ENCODE measurements at places on chromosomes 16 and 17. TPM values are rescaled to one million over a fixed set of nuclear protein-coding genes. Genes with fewer than 3 reads are reported as not detected.

DNA sequence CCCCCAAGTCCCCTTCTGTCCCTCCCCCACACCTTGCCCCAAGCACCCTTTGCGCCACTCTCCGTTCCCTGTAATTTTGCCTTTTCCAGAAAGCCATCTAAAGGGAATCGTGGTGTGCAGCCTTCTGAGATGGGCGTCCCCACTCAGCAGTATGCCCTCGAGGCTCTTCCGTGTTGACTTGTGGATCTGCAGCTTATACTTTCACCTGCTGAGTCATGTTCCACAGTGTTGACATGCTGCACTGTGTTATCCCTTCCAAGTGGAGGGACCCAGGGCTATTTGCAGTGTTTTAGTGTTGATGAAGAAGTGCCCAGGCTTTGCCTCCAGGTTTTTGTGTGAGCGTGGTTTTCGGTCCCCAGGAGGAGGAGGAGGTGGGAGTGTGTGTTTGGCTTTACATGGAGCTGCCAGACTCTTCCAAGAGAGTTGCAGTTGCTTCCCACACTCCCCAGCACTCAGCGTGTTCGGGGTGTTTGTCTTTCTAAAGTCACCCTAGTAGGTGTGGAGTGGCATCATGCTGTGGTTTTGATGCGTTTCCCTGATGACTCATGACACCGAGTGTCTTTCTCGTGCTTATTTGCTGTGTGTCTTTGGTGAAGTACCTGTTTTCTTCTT lies 32.1 kb upstream of the JPT2 start:
- DNase-seq, result peak; percentile 44

GRCh38 chr17:59465949-59466307 lies 99.5 kb upstream of the DHX40 start:
- no peak for DNase-seq

DNA sequence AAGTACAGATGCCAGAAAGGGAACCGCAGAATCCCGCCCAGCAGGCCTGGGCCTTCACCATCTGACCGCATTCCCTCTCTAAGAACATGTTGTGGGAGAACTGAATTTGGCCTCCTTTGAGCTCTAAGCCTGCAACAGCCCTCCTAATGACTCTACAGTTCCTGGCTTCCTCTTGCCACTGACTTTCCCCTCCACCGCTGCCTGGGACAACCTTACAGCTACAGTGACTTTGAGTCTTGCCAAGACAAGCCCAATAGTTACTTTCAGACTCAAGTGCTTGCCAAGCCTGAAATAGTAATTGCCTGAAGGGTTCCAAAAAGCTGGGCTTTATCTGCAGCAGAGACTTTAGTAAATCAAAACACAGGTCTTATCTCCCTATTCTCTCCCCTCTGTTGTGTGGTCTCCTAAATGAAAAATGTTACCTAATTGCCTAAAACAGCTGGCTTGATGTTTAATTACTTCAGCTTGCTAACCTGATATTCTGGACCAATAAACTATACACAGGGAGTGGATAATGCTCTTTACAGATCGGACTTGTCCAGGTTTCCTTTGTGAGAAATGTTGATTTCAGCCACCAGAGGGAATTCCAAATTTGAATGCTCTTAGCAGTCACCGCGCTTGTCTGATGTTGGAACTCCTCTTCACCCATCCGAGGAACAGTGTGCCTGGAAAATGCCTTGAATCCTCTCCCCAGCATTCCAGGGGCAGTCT lies 85.1 kb upstream of the TBX2 start:
- DNase-seq, result no peak

DNA sequence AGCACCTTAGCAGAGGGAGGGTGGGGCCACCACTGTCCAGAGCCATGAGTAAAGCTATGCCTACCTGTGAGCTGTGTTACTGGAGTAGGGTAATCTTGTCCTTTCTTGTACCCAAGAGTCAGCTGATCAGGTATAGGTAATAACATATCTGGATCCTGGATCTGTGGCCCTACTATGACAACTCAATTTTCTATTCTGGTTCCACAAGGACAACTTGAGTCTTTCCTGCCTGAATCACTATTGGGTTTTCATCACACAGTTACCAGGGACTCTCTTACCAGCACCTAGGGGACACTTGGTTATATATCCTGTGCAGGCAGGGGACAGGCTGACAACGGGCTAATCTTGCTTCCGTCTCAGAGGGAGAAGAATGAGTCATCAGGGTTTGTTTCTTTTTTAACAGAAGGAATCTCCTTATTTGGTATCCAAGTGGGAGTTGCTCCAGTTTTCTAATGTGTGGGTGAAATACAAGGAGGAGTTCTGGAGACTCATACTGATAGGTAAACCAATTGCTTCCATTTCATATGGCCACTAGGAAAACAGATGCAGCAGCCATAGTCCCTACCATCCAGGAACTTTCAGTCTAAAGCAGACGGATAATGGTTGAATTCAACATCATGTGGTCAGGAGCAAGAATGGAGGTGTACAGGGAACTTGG lies 6.8 kb downstream of the ZNF267 start:
- DNase-seq, result peak; percentile 75

Gene MSL1
- 61.6 TPM for total RNA-seq

- no peak for DNase-seq
Measured at GRCh38 chr16:12802661-12803060, 1.0 kb downstream of the CPPED1 start.

GRCh38 chr16:57667526-57668262 lies 412 bp upstream of the ADGRG3 start:
- DNase-seq, result no peak

GRCh38 chr17:57505841-57506773 lies 239.0 kb downstream of the CCDC182 start:
- DNase-seq, result no peak

- DNase-seq, result peak; percentile 61
Measured at GRCh38 chr16:15690296-15690695, 40.3 kb downstream of the NDE1 start.

DNA sequence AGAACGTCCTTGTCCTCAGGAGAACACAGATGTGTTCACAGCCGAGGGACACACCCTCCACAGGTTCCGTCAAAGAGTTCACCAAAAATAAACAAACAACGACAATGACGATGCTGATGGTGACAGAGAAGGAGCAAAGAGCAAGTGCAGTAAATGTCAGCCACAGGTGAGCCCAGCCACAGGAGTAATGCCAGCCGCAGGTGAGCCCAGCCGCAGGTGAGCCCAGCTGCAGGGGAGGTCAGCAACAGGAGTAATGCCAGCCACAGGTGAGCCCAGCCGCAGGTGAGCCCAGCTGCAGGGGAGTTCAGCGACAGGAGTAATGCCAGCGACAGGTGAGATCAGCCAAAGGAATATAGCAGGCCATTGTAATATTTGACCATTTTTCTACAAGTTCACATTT lies 315.2 kb downstream of the FOXL1 start:
- DNase-seq, result no peak

Gene STH
- not detected for total RNA-seq

GRCh38 chr16:89009343-89010209 lies 32.6 kb upstream of the CBFA2T3 start:
- no peak for DNase-seq

Gene RUNDC3A
- not detected for total RNA-seq

Gene CCL8
- total RNA-seq, result not detected

Gene TNFSF13
- total RNA-seq, result 1.5 TPM

Gene HOXB7
- total RNA-seq, result not detected

- no peak for DNase-seq
Measured at GRCh38 chr16:82732461-82732860, 105.7 kb downstream of the CDH13 start.

DNA sequence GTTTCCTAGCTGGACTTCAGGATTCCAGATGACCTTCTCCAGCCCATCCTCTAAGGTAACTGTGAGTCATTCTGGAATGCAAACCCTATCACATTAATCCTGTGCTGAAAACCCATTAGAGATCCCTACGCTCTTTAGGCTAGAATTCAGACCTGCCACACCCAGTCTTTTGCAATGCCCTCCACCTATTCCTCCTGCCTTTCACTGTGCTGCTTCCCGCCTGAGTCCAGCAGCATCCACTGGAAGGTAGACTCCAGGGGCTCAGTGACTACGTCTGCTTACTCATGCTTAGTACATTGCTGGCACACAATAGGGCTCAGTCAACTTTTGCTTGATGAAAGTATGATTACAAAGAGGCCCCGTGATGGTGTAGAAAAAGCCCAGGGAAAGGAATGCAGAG lies 121.1 kb downstream of the SPACA3 start:
- no peak for DNase-seq

DNA sequence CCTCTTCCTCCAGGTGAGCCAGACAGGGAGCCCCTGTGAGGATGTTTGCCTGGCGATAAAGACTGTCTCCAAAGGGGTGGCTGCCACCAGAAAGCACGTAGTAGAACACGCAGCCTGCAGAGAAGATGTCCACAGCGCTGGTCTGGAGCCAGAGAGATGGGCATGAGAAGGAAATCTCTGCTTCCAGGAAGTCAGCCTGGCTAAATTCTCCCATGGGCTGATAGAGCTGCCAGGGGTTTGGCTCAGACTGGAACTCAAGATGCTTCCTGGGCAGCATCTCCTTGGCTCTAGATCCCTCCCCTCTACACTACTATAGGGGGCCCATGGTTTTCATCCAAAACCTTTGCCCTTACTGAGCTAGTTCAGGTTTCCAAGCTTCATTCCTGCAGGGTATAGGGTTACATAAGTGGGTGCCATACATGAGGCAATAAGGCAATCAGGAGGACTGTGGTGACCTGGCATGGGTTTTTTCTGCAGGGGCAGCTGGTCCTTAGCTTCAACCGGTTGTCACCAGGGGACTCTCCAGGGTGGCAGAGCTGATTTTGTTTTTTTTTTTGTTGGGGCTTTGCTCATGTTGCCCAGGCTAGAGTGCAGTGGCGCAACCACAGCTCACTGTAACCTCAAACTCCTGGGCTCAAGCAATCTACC lies 13.6 kb downstream of the PLK1 start:
- DNase-seq, result no peak

DNA sequence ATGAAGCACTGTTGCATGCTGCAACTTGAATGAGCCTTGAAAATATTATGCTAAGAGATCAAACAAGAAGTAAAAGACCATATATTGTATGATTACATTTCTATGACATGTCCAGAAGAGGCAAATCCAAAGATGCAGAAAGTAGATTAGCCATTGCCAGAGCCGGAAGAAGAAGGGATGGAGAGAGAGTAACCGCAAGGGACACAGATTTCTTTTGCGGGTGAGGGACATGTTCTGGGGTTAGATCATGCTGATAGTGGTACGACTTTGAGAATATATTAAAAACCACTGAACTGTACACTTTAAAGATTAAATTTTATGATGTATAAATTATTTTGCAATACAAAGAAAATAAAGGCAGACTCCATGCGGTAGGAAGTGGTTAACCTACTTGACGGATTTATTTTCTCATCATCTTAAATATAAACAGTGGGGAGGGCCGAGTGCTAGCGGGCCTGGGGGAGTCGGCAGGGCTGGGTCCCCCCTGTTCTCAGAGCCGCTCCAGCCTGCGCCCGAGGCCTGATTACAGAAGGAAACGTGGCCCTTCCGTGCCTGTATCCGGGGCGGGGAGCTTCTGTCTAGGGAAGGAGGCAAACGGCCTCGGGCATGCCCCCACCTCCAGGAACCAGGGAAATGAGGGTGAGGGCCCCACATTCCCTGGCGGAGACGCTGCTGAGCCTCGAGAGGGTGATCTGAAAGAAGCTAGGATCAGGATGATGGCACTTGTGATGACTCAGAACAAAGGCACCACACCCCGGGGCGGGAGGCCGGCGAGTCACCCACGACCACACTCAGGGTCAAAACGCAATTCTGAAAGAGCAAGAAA lies 48.0 kb downstream of the SHCBP1 start:
- DNase-seq, result peak; percentile 40

GRCh38 chr17:28170771-28171170 lies 128.3 kb downstream of the NLK start:
- no peak for DNase-seq

DNA sequence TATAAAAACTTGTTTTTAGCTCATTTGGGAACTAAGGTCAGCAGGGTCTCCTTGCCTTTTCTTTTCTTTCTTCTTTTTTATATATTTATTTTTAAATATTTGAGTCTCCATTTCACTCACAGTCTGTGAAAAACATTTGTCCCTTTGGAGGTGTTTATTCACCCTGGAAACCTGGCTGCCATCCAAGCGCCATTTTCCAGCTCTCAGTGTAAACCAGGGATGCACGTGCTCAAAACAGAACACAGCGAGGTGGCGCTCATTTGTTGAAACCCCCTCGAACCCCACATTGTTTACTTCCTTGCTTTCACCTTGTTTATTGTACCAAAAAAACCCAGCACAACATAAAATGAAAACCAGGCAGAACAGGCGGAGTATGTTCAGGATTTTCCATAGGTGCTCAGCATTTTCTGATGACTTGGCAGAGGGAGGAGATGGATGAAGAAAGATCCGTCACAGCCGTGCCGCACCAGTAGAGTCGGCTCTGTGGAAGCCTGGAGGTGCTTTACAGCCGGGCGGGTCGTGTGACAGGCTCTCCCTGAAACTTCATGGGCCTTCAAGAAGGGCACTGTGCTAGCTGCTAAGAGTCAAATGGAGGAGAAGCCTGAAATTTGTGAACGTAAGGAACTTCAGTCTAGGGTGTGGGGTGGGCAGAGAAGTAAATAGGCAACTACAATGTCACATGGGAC lies 284.4 kb downstream of the FOXL1 start:
- no peak for DNase-seq

Gene TSPOAP1
- 0.22 TPM for total RNA-seq

All from HFFc6 (cell line).